ENCODE measurements at places on chromosomes 1 and 21.

GRCh38 chr1:83670909-83671565, 327.9 kb downstream of the TTLL7 start:
- DNase-seq: no peak
- no peaks in the 10 kb centered on the region for H3K27me3 ChIP-seq
- no peaks in the 10 kb centered on the region for H3K36me3 ChIP-seq
- H3K27ac ChIP-seq: no peak overlapping the region

GRCh38 chr1:37948841-37949240, 2.0 kb upstream of the INPP5B start:
- H3K36me3 ChIP-seq: peaks cover 1% of the 10 kb centered on the region
- DNase-seq: no peak
- H3K4me3 ChIP-seq: no peak overlapping the region
- peaks cover 13% of the 10 kb centered on the region for H3K4me1 ChIP-seq
- H3K27ac ChIP-seq: no peak overlapping the region
- H3K27me3 ChIP-seq: no peaks in the 10 kb centered on the region

DNA sequence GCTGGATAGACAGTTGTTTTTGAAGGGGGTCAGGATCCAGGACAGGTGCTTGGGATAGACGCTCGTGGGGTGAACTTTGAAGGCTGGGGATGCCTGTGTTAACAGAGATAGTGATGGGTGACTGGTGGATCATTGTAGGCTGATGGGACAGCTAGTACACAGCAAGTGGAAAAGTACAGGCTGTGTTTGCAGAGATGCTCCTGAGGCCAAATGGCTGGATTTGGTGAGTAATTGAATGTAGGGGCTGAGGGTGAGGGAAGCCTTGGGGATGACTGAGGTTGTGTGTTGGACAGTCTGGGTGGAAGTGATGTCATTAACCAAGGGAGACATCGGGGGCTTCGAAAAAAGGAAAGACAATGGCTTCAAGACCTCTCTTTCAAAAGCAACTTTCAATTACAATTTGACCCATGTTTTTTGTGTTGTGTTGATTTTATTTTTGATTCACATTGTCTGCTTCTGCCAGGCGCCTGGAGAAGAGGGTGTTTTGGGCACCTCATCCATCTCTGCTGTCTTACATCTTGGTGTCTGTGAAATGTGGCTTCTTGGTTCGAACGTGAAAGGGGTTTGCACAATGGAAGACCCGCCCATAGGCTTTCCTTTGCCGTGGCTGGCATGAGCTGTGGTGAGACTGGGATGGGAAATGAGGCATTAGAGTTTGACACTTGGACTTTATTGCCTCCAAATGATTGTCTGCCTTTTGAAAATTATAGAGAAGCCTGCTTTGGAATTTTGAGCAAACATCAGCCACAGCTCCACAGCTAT, 147.5 kb downstream of the FOXD2 start:
- peak; percentile 27 for DNase-seq
- H3K27ac ChIP-seq: no peak overlapping the region
- no peaks in the 10 kb centered on the region for H3K4me1 ChIP-seq
- H3K36me3 ChIP-seq: no peaks in the 10 kb centered on the region
- H3K4me3 ChIP-seq: no peak overlapping the region
- H3K27me3 ChIP-seq: peaks cover 44% of the 10 kb centered on the region

DNA sequence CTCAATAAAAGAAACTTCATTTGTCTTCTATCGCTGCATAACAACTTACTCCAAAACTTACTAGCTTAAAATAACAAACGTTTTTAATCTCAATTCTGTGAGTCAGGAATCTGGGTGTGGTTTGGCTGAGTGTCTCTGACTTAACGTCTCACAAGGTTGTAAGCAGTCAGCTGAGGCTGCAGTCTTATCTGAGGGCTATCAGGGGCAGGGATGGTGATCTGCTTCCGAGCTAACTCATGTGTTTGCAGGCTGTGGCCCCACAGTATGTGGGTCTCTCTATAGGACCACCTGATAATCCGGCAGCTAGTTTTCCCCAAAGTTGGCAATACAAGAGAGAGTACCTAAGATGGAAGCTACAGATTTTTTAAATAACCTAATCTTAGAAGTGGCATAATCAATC, 234.2 kb upstream of the FGGY start:
- H3K27ac ChIP-seq: peak overlapping the region; percentile 77
- H3K27me3 ChIP-seq: no peaks in the 10 kb centered on the region
- H3K36me3 ChIP-seq: no peaks in the 10 kb centered on the region
- H3K4me3 ChIP-seq: no peak overlapping the region
- DNase-seq: no peak

- no peaks in the 10 kb centered on the region for H3K27me3 ChIP-seq
- no peak for DNase-seq
- peak overlapping the region; percentile 86 for H3K27ac ChIP-seq
- H3K4me1 ChIP-seq: peaks cover 23% of the 10 kb centered on the region
- peak overlapping the region; percentile 86 for H3K4me3 ChIP-seq
Observed at GRCh38 chr1:159853417-159854115, 8.9 kb downstream of the VSIG8 start.

- peaks cover 15% of the 10 kb centered on the region for H3K4me1 ChIP-seq
- H3K4me3 ChIP-seq: no peak overlapping the region
- no peaks in the 10 kb centered on the region for H3K36me3 ChIP-seq
- no peaks in the 10 kb centered on the region for H3K27me3 ChIP-seq
- no peak for DNase-seq
- H3K27ac ChIP-seq: no peak overlapping the region
Observed at GRCh38 chr1:153795330-153795837, 20.2 kb downstream of the SLC27A3 start.

DNA sequence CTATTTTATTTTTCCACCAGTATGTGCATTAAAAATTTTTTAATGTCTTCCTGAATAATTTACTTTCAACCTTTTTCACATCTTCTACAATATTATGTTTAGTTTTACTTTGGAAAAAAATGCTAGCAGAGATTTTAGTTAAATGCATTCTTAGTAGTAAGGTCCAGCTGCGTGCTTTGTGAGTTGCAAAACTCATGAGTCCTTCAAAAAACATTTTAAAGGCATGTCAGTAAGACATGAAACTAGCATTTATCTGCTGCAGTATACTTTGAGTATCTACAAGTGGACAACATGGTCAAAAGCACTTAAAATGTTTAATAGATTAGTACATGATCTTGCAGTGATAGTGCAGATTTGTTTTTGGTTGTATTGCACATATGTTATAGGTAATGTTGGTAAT, 139.0 kb downstream of the HS2ST1 start:
- H3K36me3 ChIP-seq: no peaks in the 10 kb centered on the region
- no peak for DNase-seq
- H3K27me3 ChIP-seq: no peaks in the 10 kb centered on the region
- H3K27ac ChIP-seq: no peak overlapping the region
- peaks cover 10% of the 10 kb centered on the region for H3K4me1 ChIP-seq
- H3K4me3 ChIP-seq: no peak overlapping the region

- DNase-seq: no peak
- H3K4me1 ChIP-seq: peaks cover 32% of the 10 kb centered on the region
- H3K27ac ChIP-seq: peak overlapping the region; percentile 89
- H3K4me3 ChIP-seq: peak overlapping the region; percentile 31
Observed at GRCh38 chr1:183180634-183181056, 5.4 kb upstream of the LAMC2 start.

- peaks cover 17% of the 10 kb centered on the region for H3K27me3 ChIP-seq
- H3K27ac ChIP-seq: no peak overlapping the region
- no peak overlapping the region for H3K4me3 ChIP-seq
Observed at GRCh38 chr1:204672482-204673121, 12.9 kb downstream of the LRRN2 start.

DNA sequence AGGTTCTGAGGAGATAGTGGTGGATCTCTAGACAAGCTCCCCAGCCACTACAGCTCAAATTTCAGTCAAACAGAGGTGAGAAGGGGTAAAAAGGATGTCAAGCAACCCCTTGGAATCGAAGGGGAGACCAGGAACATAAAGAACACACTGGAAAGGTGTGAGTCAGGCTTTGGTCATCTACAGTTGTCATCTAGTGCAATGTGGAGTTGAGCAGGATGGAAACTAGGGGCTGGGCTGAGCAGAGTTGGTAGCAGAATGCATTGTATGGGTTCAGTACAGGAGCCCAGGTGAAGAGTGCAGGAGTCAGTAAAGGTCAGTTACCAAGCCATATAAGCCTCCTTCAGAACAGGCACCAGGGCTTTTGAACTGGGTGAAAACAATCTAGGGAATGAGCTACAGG, 52.7 kb upstream of the VAV3 start:
- H3K4me3 ChIP-seq: no peak overlapping the region
- no peaks in the 10 kb centered on the region for H3K27me3 ChIP-seq
- no peaks in the 10 kb centered on the region for H3K36me3 ChIP-seq
- H3K27ac ChIP-seq: no peak overlapping the region
- no peaks in the 10 kb centered on the region for H3K4me1 ChIP-seq

DNA sequence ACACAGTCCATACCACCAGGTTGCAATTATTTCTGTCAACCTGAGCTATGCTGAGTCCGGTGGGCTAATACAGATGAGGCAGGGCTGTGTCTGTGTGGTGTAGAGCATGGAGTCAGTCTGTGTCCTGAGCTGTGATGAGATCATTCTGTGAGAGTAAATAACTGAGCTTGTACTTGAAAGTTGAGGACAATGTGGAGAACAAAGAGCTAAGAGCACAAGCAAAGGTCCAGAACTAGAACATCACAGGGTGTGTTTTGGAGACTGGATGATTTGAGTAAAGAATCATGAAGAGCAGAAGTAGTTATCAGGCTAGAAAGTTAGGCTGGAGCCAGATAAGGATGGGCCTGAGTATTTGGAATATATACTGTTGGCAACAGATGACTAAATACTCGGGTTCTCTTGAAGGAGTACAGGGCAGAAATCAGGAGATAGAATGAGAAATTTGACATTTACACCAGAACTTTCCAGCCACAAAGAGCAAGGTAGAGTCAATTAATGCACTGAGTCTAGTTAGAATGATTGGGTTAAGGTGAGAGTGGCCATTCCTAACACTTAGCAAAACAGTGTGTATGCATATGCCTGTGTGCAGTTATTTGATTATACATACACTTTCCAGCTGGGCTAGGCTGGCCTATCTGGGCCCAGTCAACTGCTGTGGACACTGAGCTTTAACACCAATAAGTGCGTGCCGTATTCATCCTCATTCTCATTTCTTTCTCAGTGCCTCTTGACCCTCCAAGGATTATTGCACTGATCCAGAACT, 48.8 kb downstream of the LEPR start:
- H3K27me3 ChIP-seq: no peaks in the 10 kb centered on the region
- H3K4me1 ChIP-seq: peaks cover 6% of the 10 kb centered on the region
- H3K36me3 ChIP-seq: no peaks in the 10 kb centered on the region
- DNase-seq: no peak
- H3K4me3 ChIP-seq: no peak overlapping the region

Data from osteocyte (in vitro differentiated cells).